AG08396 (cell line): ENCODE measurements at places on chromosomes 2 and 18.

- DNase-seq: peak; percentile 79
Measured at GRCh38 chr2:207334624-207335371, 169.1 kb upstream of the KLF7 start.

DNA sequence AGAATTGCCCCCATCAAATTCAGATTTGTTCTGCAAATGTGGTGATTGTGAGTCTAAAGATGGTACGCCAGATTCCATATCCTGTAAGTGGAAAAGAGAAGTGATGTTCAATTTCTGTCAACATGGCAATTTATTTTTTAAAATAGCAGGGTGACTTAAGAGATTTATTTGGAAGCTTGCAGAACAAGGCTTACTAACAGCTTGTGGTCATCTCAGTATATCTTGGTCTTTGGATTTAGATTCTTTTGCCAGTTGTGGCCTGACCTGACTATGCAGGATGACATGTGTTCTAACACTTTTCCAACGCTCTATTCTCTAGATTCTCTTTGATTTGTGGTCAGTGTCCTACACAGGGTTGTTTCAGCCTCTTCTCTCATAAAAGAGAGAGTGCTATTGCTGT is 74.4 kb downstream of the MAP3K20 start:
- DNase-seq: no peak

- no peak for DNase-seq
Measured at GRCh38 chr18:9599328-9599727, 15.0 kb downstream of the PPP4R1 start.

- DNase-seq: no peak
Measured at GRCh38 chr2:31922542-31923408, 88.0 kb downstream of the MEMO1 start.

DNA sequence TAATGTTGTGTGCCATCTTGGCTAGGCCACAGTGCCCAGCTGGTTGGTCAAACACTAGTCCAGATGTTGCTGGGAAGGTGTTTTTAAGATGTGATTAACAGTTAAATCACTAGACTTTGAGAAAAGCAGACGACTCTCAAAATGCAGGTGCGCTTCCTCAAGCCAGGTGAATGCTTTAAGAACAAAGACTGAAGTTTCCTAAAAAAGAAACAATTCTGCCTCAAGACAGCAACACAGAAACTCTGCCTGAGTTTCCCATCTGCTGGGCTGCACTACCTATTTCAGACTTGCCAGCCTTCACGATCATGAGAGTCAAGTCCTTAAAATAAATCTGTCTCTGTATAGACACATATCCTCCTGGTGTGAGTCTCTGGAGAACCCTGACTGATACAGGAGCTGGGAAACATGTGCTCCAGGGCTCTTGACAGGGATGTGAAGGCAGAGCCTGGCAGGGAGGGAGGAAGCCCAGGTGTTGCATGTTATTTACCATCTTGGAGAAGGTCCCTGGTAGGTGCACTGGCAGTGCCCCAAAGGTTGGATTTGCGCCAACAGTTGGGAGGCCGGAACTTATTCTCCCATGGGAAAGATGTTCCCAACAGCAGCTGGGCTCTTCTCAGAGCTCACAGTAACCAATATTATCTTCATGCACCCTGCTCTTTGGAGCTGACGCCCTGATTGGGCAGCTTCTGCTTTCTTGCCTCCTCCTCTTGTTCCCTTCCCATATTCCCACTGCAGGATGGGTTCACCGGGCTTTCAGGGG is 43.9 kb downstream of the ST6GAL2 start:
- no peak for DNase-seq

DNA sequence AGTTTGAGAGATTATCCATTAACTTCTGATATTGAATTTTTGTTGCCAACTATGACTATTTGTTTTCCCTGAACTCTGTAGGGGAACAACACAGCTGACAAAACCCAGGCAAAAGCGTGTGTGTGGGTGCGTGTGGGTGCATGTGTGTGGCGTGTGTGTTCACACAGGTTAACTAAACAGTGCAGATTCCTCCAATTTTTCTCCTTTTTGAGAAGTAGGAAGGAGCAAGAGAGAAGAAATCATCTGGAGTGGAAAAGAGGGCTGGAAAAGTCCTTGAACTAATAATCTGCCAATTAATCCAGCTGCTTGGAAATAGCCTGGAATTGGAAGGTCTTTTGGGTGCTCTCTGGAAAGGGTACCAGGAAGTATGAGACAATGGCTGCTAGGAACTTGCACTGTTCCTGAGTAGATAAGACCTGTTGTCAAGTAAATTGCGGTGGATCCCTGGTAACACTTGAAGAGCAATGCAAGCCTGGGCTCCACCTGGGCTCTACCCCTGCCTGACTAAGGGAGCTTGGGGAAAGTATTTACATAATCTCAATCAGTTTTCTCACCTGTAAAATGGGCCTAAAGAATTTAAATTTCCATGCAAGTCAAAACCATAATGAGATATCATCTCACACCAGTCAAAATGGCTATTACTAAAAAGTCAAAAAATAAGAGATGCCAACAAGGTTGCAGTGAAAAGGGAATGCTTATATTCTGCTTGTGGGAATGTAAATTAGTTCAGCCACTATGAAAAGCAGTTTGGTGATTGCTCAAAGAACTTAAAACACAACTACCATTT is 40.5 kb upstream of the IL1R1 start:
- no peak for DNase-seq

DNA sequence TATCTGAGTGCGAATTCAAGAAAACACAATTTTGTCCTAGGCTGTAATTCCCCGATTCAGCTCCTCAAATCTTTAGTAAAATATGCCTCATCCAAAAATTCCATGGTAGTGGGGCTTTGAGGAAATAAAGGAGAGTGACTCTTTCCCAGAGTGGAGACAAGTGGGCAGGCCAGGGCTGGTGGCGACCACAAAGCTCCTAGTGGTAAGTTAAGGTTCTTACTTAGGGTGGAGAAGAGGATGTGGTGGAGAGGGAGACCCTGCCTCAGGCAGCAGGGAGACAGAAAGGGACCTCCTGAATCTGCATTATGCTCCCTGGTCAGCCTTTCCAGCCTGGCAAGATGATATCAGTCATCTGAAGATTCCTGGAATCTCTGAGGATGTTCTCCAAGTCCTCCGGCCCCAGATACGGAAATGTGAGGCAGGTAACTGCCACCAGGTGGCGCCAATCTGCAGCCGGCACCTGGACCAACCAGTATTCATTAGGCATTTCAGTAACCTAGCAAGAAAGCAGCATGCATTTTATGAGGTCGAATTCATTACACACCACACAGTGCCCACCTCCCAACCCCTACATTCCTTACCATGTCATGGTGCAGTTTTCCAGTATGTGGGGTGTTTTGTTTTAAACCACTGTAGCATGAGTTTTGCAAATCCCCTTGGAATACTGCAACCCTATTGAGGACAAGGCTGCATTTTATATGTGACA is 106.4 kb downstream of the POLE4 start:
- peak; percentile 55 for DNase-seq

DNA sequence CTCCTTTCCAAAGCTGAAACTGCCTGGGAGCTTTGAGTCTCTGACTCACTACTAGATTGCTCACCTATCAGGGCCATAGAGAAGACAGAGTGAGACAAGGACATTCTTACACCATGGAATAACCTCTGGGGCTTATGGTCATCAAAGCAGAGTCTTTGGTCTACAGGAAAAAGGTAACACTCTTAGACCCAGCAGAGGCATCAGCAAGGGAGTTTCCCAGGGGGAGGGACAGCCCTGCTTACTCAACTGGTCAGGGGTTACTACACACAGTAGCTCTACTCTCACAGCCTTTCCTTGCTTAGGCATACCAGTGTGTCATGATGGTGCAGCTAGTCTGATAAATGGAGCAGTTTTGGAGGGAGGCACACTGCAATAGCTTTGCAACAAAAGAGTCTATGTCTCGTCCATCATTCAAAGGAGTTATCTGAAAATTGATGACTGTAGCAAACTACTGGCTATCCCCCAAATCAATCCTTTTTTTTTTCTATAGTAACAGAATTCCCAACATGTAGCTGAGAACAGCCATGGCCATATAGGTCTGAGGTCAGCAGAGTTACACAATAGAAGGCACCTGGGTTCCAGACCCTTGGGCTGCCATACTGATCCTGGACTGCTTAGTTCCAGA is 22.4 kb upstream of the CD28 start:
- DNase-seq: peak; percentile 45

DNA sequence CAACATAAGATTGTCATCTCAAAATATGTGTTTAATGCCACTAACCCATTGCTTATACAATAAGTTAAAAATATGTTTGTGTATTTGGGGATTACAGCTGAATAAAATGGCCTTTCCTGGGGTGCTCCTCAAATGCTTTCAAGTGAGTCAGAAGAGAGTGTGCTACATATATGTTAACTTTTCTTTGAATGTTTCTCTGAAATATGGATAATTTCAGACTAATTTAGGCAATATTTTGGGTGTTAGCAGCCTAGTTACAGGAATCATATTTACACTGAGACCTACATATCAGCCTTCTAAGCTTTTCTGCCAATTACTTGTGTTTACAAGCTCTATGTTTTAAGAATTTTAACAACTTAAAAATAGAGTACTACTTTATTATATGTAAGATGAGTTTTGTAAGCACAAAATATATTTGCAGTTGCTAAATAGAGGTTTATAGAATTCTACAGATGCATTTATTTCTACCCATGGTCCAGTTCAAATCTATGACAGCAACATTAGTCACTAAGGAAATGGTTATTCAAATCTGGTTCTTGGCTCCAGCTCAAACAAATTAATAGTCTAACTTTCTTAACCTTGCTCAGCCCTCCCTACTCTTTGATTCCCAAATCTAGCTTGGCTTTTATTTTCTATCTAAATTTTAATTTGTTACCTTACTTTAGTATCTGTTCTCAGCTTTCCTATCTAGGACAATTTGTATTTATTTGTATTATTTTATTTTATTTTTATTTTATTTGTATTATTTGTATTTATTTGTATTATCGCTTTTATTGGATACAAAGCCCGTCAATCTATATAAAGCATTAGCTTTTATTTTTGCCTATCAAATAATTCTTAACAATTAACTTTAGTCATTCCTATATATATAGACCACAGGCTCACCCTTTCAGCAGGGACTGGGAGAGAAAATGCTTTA is 48.9 kb downstream of the FSIP2 start:
- peak; percentile 5 for DNase-seq

GRCh38 chr2:181047829-181048228 is 67.4 kb downstream of the UBE2E3 start:
- no peak for DNase-seq

- no peak for DNase-seq
Measured at GRCh38 chr2:181839811-181840210, 51.7 kb upstream of the ITPRID2 start.

DNA sequence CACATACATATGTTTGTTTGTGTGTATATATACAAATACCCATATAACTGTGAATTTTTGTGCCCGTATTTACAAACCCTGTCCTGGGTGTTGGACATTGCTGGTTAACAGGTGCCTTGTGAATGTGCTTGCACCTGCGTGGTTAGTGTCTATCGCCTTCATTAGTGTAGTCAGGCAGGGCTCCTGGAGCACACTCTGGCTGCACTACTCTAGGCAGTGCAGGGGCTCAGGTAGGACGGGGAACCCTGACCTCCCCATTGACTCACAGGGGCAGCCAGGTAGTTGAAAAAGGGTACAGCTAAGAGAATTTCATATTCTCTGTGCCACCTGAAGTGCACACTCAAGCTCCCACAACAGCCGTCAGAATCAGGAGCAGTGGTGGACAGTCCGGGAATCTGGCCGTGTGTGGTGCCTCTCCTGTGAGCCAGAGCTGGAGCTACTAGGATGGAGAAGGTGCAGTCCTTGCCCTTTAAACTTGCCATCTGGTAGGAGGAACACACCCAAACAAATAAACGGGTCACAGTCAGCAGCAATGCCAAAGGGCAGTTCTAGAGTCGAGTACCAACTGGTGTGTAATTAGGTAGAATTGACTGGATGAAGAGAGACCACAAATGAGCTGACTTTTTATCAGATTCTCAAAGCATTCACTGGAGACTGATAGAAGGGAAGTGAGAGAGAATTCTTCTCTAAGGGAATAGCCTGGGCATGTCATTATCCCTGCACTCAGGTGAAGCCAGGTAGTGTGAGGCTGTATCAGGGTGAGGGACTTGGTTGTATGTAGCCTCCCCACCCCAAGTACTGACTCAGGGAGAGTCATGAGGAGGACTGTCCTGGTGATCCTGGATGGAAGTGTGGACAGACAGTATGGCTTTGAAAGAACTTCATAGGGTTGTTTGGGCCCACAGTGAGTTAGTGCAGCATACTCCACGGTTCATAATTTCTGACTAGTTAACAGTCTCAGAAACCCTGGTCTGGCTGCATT is 44.1 kb downstream of the FARP2 start:
- no peak for DNase-seq

GRCh38 chr2:172667581-172668325 is 67.9 kb upstream of the RAPGEF4 start:
- DNase-seq: peak; percentile 28

- DNase-seq: no peak
Measured at GRCh38 chr2:118954297-118955060, 12.5 kb downstream of the MARCO start.

- no peak for DNase-seq
Measured at GRCh38 chr18:2168022-2168421, 403.3 kb downstream of the METTL4 start.

DNA sequence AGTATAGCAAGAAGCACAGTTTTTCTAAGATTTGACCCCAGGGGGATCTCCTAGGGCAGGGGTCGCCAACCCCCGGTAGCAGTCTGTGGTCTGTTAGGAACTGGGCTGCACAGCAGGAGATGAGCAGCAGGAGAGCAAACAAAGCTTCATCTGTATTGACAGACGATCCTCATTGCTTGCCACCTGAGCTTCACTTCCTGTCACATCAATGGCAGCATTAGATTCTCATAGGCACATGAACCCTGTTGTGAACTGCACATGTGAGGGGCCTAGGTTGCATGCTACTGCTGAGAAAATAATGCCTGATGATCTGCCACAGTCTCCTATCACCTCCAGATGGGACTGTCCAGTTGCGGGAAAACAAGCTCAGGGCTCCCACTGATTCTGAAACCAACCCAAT is 136.2 kb downstream of the RGPD3 start:
- no peak for DNase-seq

DNA sequence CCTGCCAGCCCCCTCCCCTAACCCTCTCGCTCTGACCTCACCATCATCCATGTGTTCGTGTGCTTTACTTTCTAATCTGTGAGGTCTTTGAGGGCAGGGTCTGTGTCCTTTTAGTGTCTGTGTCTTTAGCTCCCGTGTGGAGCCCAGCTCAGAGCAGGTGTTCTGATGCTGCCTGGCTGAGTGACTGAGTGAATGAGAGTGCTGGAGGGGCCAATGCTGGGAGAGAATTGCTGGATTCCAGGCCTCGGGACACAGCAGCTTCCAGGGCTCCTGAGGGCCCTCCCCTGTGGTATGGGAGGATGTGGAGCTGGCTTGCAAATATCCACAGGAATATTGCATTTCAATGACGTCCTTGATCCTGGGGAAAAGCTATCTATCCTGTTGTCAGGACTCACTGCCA is 160.6 kb downstream of the ANKRD30B start:
- no peak for DNase-seq
